Eye (tissue), 1 donor: ENCODE measurements at places on chromosomes 7 and 10.

DNA sequence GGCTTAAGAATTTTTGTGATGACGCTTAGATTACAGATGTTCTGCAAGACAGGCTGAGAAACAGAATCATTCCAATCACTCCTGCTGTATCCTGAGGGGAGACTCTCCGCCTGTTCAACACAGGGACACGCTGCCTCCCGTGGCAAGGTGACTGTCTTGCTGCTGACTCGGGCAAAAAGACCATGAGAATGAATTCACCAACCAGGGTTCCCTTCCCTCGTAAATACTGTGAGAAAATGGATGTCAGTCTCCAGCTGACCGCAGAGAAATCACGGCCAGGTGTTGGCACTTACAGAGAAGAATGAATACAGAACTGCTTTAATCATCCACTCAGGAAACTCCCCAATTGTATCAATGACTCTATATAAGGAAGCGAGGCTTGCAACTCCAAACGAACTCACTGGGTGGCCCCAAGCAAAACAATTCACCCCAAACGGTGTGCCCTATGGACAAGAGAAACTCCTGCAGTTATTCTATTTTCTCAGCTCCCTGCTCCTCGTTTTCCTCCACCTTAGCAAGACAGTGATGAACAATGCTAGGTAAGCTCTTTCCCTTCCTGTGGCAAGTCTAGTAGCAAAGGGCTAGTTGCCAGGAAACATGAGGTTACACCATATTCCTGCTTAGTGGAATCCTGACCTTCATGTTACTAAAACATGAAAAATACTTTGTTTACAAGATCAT lies 22.8 kb downstream of the GNA12 start:
- DNase-seq: peak; percentile 39

DNA sequence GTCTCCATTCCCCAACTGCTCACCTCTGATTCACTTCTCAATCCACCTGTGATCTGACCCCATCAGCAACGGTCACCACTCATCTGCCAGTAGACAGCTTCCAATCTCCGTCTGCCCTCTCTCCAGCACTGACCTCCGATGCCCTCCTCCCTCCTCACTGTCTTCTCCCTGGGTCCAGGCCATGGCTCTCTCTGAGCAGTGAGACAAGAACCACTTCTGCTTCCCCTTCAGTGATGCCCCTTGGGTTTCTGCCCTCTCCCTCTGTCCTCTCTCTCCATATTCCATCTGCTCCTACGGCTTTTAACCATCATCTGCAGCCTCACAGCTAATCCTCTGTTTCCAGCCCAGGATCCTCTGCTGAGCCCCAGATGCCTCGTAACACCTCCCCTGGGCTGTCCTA lies 55.5 kb upstream of the OPALIN start:
- DNase-seq: no peak

DNA sequence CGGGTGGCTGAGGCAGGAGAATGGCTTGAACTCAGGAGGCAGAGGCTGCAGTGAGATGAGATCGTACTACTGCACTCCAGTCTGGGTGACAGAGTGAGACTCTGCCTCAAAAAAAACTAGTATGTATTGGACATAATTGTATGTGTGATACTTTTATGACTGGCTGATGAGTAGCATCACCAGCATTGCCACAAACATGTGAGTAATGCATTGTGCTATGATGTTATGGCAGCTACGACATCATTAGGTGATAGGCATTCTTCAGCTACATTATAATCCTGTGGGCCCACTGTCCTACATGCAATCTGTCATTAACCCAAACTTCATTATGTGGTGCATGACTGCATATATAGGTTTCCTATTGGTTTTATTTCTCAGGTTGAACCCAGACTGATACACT lies 352.4 kb downstream of the GALNT17 start:
- DNase-seq: no peak

DNA sequence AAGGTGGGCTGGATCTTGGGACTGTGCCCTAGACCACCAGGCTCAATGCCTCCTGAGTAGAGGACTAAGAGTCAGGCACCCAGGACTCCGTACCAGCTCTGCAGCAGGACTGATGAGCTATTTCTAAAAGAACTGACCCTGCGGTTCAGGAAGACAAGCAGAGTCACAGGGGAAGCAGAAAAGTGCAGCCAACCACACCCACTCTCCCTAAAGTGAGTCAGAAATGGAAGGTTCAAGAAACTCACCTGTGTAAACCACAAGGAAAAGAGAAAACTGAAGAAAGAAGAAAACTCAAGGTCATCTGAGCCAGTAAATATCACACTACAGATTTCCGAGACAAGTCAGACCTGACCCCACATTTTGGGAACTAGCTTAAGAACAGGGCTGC lies 2.5 kb downstream of the PARP12 start:
- no peak for DNase-seq

DNA sequence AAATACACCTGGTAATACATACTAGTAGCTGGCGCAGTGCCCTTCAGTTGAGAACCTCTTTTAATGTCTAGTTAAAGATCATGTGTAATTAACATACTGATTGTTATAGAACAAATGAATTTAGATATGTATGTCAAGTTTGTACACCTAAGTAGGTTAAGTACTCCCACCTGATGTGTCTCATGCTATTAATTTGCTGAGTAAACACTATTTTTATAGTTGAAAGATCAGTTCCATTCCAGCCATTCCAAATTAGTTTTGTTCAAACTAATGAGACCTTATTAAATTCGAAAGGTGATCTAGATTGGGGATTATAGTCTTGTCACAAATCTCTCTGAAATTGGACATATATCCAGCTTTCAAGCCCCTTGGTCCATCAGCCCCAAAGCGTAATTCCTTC lies 710.0 kb downstream of the LRMDA start:
- no peak for DNase-seq

GRCh38 chr10:55630491-55631056 lies 730.5 kb downstream of the ZWINT start:
- DNase-seq: peak; percentile 79

DNA sequence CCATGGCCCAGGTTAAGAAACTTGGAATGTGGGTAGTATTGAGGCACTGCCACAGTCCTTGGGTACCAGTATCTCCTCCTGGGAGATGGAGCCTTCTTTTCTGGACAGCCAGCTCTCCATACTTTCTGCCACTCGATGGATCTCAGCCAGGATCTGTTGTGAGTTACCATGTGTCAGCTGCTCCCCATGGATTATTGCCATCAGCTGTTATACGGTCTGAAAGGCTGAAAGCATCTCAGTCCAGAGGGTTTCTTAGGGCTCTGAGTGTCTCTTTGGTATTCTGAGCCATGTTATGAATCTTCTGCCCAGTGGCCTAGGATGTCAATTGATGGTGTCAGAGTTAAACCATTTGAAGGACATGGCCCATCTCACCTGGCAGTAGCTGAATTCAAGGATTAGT lies 197.5 kb downstream of the C7orf25 start:
- DNase-seq: no peak

DNA sequence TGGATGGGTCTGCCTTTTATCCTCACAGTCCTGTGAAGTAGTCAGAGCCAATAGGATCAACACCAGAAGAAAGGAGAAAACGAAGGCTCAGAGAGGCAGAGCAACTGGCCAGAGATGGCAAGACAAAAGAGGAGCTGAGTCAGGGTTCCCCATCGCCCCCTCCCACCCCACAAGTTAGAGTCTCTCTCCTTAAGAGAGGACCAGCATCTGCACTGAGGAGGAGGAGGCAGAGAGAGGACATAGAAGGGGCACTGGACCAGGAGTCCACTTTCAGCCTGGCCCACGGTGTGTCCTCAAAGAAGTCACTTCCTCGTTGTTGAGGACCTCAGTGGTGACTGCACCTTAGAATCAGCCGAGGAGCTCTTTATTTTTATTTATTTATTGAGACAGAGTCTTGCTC lies 11.6 kb downstream of the SPOCK2 start:
- DNase-seq: no peak

DNA sequence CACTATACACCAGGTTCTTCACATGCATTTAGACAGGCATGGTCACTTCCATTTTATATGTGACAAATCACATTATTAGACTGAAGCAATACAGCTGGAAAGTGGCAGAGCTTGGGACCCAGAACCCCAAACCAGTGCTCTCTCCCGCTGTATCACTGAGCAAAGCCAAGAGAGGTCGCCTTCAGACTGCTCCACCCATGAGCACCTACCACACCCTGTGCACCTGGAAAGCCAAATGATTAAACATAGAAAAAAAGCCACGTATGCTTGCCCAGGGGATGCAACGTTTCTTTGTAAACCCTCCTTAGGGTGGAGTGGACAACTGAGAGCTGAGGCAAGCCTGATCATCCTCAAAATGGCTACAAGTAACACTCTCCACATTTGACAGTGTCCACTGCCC lies 72.5 kb downstream of the CCDC6 start:
- DNase-seq: no peak

DNA sequence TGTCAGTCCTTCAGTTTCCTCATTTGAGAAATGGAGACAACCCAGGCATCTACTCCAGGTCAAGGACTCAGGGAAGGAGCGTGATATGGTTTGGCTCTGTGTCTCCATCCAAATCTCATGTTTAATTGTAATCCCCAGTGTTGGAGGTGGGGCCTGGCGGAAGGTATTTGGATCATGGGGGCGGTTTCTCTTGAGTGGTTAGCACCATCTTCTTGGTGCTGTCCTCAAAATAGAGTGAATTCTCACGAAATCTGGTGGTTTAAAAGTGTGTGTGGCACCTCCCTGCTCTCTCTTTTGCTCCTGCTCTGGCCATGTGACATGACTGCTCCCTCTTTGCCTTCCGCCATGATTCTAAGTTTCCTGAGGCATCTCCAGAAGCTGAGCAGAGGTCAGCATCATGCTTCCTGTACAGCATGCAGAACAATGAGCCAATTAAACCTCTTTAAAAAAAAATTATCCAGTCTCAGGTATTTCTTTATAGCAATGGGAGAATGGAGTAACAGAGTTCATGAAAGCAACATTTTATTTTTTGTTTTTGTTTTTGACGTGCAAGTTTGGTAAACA lies 30.0 kb downstream of the ARHGAP22 start:
- no peak for DNase-seq

GRCh38 chr7:27101957-27102580 lies 414 bp downstream of the HOXA2 start:
- DNase-seq: no peak

GRCh38 chr7:833601-834258 lies 1.5 kb downstream of the SUN1 start:
- DNase-seq: no peak

DNA sequence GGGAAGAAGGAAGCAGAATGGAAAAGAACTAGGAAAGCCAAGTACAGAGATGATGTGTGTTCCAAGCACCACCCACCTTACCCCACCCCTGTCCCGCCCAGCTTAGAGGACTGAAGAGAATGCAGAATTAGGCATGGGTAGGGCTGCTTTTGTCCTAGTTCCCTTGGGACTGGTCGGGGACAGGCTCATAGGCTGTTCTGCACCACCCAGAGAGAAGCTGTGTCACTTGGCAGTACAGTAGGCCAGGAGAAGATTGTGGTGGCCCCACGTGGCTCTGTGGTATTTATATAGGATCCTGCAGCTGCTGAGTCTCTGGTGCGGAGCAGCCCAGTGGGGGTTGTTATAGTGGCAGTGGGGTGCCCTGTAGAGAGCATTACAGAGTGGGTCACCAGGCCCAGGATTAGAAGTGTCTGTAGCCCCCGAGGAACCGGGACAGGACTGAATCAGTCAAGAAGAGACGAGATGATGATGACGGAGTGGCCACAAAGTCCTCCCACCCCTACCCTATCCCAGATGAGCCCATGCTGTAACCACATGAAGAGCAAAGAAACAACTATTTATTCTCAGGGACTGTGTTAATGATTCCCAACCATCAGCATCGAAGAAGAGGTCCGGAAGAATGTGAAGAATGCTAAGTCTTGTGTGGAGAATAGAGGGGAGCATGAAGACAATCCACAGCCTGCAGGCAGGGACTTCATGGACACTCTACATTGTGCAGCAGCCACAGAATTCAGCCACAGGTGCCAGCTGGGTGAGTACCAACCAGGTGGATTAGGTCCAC lies 88.9 kb downstream of the C1GALT1 start:
- no peak for DNase-seq

GRCh38 chr10:35379226-35380137 lies 43.2 kb downstream of the CCNY start:
- no peak for DNase-seq

DNA sequence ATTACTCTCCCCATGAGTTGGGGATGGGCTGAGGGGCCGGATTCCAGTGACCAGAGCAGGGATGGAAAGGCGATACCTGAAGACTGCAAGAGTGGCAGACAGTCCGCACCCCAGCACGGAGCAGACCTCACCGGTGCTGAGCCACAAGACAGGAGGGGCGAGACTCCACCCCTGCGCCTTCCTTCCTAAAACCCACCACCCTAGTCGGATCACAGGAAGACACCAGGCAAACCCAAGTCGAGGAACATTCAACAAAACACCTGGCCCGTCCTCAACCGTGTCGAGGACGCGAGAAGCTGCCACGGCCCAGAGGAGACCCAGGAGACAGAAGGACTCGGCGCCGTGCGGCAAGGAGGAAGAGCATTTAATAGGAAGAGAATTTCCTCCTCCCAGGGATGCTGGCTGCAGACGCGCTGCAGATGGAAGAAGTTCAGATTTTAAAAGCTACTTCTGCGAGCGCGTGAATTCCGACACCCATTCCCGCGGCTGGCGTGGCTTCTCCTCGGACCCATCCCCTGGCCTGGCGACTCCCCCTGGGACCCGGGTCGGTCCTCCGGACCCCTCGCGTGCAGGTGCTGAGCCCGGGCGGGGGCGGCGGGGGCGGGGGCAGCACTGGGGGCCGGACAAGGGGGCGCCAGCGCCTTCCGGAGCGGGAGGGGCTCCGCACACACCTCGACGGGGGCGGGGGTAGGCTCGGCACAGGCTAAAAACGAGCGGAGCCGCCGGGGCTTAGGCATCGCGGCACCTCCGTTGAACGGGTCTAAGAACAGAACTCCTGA lies 563 bp upstream of the UTF1 start:
- peak; percentile 33 for DNase-seq

- no peak for DNase-seq
These were observed 493.9 kb downstream of the GLRX3 start for GRCh38 chr10:130630135-130630534.

- no peak for DNase-seq
These were observed 2.6 kb upstream of the PIK3CG start for GRCh38 chr7:106862317-106863089.

DNA sequence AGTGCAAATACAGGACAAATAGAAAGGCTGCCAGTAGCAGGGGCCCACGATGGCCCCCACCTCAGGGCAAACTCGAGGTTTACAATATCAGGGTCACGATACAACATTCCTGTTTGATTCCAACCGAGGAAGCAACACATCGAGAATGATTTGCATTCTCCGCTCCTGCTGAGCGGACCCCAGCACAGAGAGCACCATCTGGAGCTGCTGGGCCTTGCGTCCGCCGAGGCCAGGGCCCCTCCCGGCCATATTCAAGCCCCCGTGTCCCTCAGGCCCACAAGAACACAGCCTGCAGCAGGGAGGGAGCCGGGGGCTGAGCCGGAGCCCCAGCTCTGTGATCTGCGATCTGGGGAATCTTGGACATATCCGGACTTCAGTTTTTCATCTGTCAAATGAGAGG lies 84.3 kb downstream of the PRKAG2 start:
- peak; percentile 56 for DNase-seq

GRCh38 chr10:55410415-55410885 lies 609.4 kb upstream of the PCDH15 start:
- peak; percentile 88 for DNase-seq

- no peak for DNase-seq
These were observed 28.3 kb downstream of the WDR86 start for GRCh38 chr7:151381348-151382078.
